Activated T-cell treated with anti-CD3 and anti-CD28 coated beads for 1 hour (primary cell): ENCODE measurements at places on chromosomes 4 and X.

DNA sequence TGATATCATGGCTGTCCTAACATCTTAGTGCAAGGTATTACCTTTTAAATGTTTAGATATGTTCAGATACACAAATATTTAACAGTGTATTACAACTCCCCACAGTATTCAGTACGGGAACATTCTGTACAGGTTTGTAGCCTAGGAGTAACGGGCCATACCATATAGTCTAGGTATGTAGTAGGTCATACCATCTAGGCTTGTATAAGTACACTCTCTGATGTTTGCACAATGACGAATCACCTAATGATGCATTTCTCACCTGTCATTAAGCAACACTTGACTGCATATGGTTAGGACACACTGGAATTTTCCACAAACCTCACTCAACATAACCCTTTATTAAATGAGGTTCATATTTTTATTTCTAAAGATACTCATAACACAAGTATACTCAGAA, 67.7 kb downstream of the THOC2 start:
- no peak for DNase-seq

- DNase-seq: no peak
Measured at GRCh38 chr4:7513671-7514070, 78.9 kb upstream of the PSAPL1 start.

DNA sequence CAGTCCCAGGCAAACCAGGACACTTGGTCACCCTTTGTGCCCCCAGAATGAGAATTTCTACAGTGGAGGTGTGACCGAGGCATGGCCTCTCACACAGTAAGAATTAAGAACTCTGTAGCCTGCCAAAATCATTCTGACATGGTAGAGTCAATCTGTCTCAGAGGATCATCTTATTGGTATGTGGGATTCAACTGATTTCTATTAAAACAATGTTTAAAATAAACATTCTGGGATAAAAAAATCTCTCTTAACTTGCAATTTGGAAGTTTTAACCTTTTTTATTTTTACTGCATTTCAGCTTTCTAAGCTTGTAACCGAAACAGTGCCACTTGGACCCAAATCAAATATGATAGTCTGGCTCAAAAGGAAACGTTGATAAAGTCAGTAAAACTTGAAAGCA, 165.4 kb upstream of the LDB2 start:
- DNase-seq: no peak

GRCh38 chr4:34720571-34720970, 1523.7 kb downstream of the ARAP2 start:
- DNase-seq: no peak

DNA sequence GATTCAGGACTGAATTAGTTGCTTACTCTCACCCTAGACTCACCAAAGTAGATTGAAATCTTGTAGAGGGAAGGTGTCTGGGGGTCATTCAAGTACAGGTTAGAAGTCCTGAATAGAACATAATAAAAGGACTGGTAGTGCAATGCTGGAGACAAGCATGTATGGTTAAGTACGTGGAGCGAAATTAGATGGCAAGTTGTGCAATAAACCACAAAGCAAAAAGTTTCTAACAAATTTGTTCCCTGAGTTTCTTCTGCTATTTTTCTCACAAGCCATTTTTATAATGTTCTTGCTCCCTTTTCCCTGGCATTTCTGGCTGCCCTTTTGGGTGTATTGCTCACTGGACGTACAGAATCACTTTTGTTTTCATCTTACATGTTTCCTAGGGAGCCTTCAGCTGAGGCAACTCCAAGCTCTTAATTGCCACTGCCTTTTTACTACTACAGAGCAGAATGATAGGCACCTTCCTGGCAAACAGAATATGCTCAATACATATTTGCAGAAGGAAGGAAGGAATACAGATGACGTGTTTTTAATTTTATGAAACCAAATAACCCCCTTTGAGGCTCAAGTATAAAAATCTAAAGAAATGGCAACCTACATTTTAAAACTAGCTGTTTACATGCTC, 23.4 kb downstream of the LANCL3 start:
- no peak for DNase-seq

DNA sequence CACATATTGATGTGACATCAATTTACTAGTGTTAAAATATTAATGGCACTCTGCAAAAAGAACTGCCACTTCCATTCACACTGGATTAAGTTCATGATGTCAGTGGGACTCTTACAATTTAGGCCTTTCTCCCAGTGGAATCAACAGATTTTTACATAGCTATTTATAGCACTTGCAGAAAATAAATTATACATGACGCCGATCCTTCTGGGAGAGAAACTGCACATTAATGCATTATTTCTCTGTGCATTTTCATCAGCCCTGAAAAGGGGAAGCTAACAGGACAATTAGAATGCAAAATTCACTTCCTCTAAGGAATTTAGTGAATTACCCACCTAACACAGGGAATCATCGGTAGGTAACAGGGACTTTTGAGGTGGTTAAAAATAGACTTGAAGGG, 15.7 kb downstream of the LGI2 start:
- no peak for DNase-seq

DNA sequence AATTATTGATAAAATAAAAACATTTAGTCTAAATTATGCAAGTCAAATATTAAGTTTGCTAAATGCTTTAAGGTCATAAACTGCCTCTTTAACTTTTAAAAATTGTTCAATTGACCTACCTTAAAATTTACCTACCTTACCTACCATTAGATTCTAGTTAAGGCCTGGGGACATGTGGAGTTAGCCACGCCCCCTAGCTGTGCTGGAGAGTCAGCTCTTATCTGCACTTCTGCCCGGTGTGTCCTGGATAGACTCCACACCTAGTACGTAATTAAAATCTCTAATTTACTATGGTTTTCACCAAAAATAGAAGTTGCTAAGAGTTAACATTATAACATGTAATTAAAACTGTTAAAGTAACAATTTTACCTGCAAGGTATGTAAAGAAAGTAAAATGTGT, 22.7 kb downstream of the TENM3 start:
- no peak for DNase-seq

DNA sequence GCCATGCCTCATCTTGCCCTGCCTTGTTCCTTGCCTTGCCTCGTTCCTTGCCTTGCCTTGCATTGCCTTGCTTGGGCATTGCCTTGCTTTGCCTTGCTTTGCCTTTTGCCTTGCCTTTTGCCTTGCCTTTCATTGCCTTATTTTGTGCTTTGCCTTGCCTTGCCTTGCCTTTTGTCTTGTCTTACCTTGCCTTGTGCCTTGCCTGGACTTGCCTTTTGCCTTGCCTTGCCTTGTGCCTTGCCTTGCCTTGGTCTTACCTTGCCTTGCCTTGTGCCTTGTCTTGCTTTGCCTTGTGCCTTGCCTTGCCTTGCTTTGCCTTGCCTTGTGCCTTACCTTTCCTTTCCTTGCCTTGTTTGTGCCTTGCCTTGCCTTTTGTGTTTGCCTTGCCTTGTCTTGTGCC, 88.2 kb downstream of the TAB3 start:
- DNase-seq: no peak

GRCh38 chr4:56130606-56131155, 181.9 kb downstream of the CEP135 start:
- no peak for DNase-seq

DNA sequence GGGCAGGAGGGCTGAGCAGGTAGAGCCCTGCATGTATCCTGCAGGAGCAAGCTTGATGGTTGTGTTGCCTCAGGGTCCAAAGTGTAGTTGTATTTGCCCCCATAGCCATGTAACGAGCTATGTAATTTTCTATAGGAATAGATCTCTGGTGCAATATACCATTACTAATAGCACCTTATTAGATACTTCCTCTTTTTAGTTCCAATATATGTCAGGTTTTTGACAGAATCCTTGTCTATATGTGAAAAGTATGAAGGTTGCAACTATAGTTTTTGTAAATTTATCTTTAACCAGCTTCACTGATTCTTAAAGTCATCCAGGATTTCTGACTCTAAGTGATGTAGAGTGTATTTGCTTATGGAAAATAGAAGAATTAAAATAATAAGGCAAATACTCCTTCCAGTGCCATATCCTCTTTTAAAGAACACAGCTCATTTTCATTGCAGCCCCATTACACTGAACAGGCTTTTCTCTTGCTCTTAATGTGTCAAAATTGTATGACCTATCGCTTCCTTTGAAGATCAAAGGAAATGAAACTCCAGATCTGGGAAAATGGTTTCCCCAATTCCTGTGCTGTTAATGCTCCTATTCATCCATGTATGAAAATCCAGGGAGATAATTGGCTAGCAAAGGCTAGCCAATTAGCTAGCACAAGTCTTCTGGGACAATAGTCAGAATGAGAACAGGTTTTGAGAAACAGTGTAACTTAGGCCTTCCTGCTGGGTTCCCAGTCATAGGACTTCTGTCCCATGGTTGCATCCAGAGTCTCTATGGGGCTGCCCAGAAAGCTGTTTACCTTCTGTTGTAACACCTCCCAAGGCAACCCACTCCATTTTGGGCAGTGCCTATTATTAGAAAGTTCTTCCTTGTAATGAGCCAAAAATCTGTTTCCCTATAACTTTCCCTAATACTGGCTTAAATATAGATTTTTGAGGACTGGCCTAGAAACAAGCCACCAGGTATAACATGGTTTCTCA, 90.6 kb downstream of the TSPAN7 start:
- DNase-seq: no peak

GRCh38 chr4:87255755-87256154, 35.3 kb upstream of the KLHL8 start:
- DNase-seq: no peak

GRCh38 chr4:84583876-84584380, 1.0 kb downstream of the CDS1 start:
- DNase-seq: no peak

DNA sequence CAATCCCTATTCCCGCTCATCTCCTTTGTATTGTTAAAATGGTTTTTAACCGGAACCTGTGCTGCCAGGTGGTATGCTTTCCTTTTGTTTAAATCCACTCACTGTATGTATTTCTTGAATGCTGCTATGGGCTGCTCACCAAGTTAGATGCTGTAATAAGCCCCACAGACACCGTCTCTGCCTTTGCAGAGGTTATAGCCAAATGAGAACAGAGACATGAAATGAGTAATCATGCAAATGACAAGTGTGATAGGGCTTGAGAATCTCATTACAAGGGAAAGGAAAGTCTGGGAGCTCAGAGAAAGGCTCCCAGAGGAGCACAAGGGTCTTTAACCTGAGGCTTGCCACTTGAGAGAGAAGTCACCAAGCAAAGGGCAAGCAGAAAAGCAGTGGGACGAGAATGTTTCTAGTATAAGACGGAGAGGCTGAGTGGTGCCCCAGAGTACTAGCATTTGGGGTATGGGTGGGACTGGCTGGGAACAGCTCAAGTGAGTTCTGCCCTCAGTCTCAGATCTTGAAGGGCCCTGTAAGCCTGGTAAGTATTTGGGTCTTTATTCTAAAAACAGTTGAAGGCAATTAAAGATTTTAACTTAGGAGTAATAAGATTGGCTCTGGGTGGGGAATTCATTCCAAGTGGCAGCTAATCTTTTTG, 110.8 kb upstream of the H2AZ1 start:
- DNase-seq: no peak

DNA sequence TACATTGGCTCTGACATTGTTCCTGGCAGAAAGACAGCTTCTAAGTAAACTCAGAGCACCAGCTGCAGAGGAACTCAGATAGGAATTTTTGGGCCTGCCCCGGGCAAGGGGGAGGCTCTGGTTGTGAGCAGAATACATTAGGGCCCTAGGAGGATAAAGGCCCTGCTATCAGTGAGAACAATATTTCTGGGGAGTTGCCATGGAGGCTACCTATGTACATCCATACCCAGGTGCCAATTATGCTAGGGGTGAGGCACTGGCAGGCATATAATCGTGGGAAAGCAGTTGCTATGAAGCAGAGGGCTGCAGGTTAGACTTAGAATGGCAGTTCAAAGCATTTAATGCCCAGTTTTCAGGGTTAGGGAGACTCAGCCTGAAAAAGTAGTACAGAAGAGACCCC, 273.5 kb upstream of the EDA2R start:
- no peak for DNase-seq

GRCh38 chrX:119638725-119639471, 32.7 kb upstream of the NKRF start:
- no peak for DNase-seq

DNA sequence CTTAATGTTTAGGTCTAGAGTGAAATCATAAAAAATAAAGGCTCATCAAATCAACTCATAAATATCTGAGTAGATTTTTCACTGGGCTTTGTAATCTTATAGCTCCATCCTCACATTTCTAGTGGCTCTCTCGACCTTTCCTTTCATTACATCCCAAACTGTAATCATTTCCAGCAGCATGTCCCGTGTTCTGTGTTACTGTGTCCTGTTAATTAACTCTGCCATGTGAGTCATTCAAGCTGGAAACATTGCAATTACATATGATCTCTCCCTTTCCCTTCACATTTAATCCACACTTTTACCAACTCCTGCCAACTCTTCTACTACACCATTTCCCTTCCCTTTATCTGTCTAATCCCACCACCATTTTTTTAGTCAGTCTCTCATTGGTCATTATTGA, 75.5 kb downstream of the UGT8 start:
- no peak for DNase-seq
